ENCODE measurements at places on chromosomes 2 and 18.

- DNase-seq: no peak
Observed at GRCh38 chr2:239157269-239157668, 243.6 kb downstream of the HDAC4 start.

DNA sequence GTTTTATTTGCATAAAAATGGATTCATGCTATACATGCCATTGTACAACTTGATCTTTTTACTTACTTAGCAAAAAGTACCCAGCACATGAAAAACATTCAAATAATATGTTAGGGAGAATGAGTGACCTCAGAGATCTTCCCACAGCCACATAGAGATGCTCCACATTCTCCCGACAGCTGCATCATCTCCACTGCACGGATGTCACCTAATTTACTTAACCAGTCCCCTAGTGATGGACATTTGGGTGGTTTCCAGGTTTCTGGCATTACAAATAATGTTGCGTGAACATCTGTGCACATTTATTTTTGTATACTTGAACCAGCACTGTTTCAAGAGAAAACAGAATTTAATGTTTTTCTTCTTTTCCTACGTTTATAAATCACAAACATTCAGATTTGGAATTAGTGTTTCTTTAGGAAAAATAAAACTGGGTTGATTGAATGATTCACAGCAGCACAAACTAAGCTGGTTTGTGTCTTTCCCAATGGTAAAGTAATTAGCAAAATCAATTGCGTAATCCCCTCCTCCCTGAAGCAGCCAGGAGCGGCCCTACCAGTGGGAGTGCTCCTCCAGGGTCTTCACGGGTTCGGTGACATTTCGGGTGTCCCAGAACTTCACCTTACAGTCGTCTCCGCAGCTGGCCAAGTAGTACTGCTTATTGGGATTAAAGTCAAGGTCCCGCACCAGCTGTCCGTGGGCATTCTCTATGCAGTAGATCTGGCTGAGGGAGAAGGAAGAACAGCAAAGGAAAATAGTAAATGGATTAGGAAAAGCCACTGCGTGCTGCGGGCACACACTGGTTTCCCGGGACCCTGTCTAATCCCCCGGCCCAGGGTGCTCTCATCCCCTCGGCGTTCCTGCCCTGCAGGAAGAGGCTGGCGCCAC is 183.9 kb downstream of the EIPR1 start:
- DNase-seq: no peak

- no peak for DNase-seq
Observed at GRCh38 chr2:163200741-163201140, 362.2 kb upstream of the KCNH7 start.

DNA sequence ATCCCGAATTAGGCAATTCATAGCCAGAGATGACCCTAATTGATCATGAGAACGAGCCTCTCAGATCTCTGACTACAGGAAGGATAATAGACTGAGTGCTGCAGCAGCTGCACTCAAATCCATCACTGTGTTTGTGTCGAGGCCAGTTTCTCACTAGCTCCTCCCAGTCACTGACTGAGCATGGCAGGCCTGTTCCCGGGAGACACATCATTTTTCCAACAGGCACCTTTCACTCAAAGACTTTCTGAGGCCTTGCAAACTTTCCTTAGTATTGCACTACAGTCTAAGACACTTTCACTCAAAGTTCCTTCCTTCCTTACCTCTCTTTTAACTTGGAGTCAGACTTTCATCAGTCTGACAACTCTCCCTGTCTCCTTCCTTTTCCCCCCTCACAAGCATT is 13.7 kb downstream of the SOS1 start:
- DNase-seq: no peak

- DNase-seq: peak; percentile 5
Observed at GRCh38 chr2:165293440-165294420, 54.5 kb downstream of the SCN2A start.

DNA sequence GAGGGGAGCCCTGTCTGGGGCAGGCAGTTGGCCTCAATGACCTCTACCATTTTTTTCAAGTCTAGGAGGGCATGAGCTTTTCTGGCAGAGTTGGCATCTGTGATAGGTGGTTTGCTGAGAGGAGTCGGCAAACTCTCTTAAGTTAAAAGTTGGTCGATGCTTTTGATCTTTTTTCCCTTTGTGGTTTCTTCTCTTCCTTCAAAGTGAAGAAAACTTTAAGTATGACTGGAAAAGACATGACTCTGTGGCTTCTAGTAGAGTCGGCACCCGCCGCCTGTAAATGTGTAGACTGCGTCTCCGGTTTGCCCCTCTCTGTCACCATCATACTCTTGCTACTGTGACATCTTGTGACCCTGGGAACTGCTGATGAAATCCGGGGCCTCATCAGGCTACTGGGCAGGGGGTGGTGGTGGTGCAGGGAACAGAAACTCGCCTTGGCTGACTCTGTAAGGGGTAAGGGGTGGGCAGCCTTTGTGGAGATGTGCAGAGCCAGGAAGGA is 21.1 kb downstream of the INPP5D start:
- DNase-seq: no peak

- no peak for DNase-seq
Observed at GRCh38 chr2:44246840-44247369, 28.4 kb upstream of the SLC3A1 start.

- no peak for DNase-seq
Observed at GRCh38 chr2:215536510-215536909, 100.6 kb upstream of the FN1 start.

DNA sequence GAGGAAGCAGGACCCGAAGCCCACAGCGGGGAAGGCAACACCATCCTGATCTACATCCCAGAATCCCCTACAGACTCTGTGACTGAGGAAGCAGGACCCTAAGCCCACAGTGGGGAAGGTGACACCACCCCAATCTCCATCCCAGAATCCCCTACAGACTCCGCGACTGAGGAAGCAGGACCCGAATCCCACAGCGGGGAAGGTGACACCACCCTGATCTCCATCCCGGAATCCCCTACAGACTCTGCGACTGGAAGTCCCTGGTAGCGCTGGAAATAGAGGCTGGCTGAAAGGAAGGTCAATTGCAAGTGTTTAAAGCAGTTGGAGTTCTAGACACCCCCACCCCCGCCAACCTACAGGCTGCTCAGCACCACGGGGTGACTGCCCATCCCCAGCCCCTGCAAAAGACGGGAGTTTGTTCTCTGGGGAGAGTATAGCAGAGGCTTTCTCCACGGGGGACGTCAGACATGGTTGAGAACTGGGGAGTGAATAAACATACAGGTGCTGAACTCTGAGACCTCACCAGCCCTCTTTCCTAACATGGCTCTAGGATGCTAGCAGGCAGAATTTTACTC is 21.0 kb downstream of the CIB4 start:
- DNase-seq: no peak

GRCh38 chr2:42801381-42801780 is 9.0 kb upstream of the HAAO start:
- no peak for DNase-seq

DNA sequence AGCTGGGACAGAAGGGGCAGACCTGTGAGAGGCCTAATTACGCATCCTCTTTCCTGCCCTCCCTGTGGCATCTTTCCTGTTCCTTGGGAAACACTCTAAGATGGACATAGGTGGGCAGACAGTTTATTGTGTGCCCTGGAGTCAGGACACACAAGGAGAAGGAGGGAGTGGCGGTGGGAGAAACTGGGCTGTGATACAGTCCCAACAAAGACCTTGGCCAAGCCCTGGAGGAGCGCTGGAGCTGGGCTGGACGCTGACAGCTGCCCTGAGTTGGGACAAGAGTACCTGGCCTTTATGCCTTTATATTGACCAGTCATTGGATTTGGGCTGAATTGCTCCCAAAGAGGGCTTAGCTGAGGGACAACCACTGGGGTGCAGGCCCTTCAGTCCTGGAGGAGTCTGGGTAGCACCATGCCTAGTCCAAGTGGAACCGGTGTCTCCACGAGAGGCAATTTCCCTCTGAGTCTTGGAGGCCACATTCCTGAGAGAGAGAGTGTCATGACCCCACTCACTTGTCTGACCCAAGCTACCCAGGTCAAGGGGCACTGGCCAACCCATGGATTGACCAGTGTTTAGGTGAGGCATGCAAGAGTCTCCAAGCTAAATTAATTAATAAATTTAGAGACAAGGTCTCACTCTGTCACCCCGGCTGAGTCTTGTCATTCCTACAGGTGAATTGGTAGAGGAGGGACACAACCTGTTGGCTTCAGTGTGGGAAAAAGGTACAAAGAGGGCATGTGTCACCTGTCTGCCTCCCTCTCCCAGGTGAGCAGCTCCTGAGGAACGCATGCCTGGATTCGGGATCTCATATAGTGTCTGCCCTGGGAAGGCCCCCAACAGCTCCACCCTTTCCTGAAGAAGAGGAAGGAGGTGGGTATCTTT is 107.1 kb upstream of the ST3GAL5 start:
- no peak for DNase-seq

DNA sequence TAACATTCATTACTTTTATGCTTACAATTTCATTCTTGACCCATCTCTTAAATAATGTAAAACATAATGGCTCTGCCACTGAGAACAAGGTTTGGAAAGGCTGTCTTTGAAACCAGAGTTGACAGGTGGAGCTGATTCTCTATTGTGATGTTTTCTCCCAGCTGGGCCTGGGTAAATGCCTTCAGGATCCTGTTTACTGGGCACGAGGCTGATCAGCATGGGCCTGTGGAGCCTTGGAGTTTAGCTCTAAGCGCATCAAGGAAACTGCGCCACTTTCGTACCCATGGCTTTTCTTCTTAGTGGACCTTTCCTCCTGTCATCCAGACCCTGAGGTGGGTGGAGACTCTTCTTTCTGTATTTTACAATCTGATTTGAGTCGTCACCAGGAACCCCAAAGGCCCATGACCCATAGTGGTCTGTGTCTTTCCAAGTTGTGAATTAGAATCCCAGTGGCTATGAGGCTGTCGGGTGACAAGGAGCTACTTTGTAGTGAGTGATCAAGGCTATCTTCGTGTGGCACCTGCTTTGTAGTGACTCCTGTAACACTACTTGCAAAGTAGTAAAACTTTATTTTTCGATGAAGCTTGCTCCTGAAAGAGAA is 123.1 kb downstream of the LPIN1 start:
- DNase-seq: no peak

GRCh38 chr2:64455545-64455944 is 1.6 kb downstream of the LGALSL start:
- DNase-seq: no peak

GRCh38 chr2:68344031-68344430 is 21.1 kb upstream of the PLEK start:
- no peak for DNase-seq

GRCh38 chr18:12336887-12337286 is 28.8 kb downstream of the TUBB6 start:
- DNase-seq: no peak

GRCh38 chr18:79552696-79553095 is 126.9 kb upstream of the CTDP1 start:
- DNase-seq: no peak

DNA sequence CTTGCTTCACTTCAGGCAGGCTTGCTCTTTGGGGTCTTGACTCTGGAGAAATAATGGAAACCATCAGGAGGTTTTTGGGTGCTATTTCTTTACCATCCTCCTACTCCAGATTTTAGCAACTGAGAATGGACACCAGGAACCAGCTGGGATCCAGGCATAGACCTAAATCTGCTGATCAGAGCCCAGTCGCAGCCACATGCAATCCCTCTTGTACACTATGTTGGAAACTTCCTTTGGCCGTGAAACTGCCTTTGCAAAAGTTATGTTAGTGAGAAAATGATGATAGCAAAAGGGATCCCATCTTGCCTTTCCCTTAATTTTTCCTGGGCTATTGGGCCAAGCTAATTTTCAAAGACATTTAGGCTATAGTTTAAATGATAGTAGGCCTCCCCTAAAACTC is 158.8 kb upstream of the ARL4C start:
- no peak for DNase-seq

DNA sequence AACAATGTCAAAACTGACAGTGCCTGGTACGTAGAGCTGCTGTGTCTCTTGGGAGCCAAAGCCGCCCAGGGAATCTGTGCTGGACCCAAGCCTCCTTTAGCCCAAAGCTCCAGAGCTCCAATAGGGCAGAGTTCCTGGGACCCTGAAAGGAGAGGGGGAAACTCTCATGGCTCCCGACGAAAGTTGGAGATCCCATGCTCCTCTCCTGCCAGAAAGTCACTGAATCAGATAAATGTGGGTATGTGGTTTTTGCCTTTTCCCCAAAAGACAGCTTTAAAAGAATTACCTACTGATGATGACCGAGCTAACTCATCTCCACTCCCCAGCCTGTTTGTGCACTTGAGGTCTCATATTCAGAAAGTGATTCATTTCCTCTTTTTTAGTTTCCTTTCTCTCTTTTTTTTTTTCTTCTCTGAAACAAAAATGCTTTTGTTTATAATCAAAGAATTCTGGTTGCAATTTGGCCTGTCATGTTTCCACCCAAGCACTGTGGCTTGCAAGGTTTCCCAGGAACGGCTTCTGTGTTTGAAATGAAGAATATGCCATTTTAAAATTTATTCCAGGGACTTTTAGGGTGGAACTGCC is 14.1 kb upstream of the PMAIP1 start:
- no peak for DNase-seq

GRCh38 chr2:233119123-233119522 is 59.0 kb downstream of the INPP5D start:
- DNase-seq: no peak

DNA sequence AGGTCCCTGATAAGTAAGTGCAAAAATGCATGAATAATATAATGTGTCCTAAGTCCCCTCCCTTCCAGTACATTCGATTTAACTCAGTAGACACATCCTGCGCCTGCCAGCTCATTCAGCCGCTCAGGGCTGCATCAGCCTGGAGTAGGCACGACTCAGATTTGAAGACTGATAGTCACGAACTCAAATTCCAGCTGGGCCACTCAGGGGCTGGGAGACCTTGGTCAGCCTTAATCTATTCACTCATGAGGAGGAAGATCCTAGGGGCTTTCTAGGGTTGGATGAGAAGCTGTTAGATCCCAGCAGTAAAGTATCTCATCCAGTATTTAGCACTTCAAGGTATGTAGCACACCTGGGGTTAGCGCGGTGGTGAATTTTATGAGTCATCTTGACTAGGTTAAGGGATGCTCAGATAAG is 98.9 kb upstream of the ODC1 start:
- no peak for DNase-seq

- DNase-seq: no peak
Observed at GRCh38 chr18:77023102-77023782, 109.3 kb downstream of the MBP start.

GRCh38 chr18:49174478-49174877 is 223.7 kb upstream of the SMAD7 start:
- DNase-seq: no peak

DNA sequence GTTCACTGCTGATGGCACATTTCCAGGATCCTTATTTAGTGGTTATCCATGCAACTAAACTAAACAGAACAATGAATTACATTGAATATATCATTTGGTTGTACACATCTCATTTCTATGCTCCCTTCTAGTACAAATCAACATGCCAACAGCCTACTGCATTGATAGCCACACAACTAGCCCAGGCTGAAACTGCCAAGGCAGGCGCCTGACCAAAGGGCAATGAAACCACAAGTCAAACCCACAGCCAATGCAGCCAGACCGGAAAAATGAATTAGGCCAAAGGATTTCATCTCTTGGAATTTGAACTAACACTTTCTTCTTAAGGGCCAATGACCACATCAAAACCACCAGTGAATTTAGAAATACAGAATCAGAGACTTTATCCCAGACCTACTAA is 196.4 kb downstream of the NOL4 start:
- no peak for DNase-seq
